ENCODE measurements at places on chromosomes 5 and 9.

- no peak for DNase-seq
Measured at GRCh38 chr9:124783830-124784229, 6.9 kb downstream of the OLFML2A start.

DNA sequence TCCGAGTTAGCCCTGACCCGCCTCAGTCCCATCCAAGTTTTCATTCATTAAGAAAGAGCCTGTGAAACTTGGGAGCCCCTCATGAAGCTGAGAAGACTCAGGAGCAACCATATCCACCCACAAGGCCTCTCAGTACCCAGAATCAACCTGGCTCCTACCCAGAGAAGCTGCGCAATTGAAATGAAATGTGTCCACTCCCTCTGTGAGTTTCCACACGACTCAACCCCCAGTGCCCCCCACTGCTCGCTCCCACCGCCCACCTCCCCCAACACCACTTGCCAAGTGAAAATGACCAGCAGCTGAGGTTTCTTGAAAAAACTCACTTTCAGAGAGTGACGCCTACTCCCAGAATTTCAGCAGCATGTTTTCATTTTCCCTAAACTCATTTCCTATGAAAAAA is 104.6 kb downstream of the CDK5RAP2 start:
- no peak for DNase-seq

DNA sequence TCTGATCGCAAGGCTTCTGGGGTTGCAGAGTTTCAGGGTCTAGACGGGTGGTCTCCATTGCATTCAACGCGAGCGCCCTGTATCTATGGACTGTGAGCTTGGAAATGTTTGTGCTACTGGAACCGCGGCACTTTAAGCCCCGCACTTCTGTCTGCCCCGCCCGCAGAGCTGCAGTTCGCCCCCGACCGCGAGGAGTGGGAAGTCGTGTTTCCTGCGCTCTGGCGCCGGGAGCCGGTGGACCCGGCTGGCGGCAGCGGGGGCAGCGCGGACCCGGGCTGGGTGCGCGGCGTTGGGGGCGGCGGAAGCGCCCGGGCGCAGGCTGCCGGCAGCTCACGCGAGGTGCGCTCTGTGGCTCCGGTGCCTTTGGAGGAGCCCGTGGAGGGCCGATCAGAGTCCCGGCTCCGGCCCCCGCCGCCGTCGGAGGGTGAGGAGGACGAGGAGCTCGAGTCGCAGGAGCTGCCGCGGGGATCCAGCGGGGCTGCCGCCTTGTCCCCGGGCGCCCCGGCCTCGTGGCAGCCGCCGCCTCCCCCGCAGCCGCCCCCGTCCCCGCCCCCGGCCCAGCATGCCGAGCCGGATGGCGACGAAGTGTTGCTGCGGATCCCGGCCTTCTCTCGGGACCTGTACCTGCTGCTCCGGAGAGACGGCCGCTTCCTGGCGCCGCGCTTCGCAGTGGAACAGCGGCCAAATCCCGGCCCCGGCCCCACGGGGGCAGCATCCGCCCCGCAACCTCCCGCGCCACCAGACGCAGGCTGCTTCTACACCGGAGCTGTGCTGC is 1.0 kb downstream of the ADAMTS19 start:
- DNase-seq: peak; percentile 37

DNA sequence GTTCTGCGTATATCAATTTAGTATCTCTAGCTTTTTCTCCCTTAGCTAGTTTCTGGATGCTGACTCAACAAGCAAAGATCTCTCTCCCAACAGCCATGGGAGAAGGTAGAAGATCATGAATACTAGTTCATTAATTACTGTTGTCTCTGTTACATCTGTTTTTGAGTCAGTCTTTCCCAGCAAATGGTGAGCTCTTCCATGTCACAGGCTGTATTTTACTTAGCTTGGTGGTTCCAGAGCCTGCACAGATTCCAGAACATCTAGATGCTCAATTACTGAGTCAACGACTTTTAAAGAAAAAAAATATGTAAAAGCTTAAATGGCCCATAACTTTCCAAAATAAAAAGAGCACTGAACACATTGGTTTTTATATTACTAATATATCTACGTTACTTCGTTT is 307.2 kb downstream of the NSG2 start:
- DNase-seq: no peak

GRCh38 chr5:55600497-55601203 is 65.9 kb upstream of the PLPP1 start:
- peak; percentile 65 for DNase-seq

DNA sequence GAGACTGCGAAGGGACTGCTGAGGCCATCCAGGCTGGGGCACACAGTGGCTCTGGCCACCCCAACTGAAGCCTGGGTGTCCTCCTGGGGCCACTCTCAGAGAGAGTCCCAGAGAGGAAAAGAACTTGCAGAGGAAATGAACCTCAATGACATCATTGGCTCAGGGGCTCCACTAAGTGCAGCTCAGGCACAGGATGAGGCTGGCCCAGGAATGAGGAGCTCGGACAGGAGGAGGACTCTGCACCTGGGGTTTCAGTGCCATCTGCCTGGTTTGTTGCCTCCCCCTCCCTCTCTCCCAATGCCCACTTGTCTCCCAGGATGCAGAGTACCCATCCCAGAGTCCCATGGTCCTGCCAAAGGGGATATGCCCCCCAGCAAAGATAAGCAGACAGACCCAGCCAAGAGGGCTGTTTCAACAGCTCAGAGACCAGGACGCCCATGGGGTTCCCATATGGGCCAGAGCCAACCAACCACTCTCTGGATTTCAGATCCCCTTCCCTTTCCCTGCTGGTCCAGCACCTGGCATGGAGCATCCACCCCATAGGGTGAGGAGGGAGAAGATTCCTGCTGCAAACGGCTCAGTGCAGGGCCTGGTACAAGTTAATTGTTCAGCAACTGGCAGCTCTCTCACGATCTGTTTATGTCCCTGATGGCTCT is 26.9 kb upstream of the OLFM1 start:
- no peak for DNase-seq
